Activated naive CD8-positive, alpha-beta T cell treated with anti-CD3 and anti-CD28 coated beads for 36 hours (primary cell): ENCODE measurements at places on chromosomes 11 and 22. TPM values are rescaled to one million over a fixed set of nuclear protein-coding genes. Genes with fewer than 3 reads are reported as not detected.

DNA sequence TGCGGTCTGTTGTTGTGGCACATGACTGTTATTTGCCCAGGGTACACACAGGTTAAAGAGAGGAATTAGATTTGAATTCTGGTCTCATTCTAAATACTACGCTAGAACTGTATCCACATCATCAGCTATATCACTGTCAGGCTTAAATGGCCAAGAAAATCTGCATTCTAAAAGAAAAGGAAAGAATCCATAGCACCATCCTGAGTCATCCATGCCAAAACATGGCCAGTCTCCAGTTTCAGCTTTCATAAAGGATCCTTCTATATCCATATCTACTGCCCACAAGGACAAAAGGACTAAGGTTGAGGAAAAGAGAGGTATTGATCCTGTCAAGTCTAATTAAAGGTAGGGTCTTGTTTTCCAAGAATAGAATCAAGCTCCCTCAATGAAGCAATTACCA lies 73.6 kb upstream of the GDPD4 start:
- H3K4me1 ChIP-seq = peaks cover 5% of the 10 kb centered on the region
- no peak for DNase-seq
- no peak overlapping the region for H3K4me3 ChIP-seq
- H3K36me3 ChIP-seq = peaks cover 18% of the 10 kb centered on the region
- H3K27ac ChIP-seq = no peak overlapping the region

DNA sequence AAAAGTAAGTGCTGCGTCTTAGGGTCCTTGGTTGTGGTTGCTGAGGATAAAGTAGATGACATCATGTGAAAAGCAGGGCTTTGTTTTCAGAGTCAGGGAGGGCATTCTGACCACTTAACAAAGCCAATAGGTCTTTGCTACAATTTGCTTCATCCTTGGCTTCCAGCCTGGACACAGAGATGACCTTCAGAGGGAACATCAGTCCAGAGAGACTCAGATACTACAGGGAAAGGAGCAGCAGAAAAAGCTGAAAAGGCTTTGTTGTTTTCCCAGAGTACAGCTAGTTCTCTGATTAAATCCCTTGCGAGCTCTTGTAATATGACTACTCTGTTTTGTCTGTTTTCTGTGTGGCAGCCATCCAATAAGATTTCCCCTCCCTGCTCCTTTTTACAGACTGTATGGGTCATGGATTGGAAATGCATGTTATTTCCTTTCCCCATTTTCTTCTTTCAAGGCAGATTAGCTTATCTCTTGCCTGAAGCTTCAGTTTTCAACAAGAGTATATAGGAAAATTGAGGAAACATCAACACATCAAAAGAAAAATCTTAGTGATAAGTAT lies 31.9 kb downstream of the ATG13 start:
- peak overlapping the region; percentile 23 for H3K27ac ChIP-seq
- no peaks in the 10 kb centered on the region for H3K27me3 ChIP-seq

DNA sequence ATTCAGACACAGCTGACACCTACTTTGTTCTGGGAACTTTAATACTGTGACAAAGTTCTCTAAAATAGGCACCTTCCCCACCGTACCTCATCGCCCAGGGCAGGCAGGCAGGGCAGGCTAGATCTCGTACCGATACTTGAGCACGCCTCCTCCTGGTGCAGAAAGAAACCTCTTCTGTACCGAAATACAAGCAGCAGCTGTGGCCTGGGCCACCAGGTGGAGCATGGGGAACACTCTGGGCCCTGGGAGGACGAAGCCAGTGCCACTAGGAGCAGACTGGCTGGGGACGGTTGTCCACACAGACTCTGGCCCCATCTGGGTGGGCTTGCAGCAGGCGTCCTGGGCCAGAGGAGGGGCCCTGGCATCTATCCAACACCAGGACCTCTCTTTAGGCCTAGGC lies 12.8 kb downstream of the PMM1 start:
- DNase-seq = peak; percentile 31
- H3K4me3 ChIP-seq = no peak overlapping the region
- no peak overlapping the region for H3K27ac ChIP-seq
- no peaks in the 10 kb centered on the region for H3K4me1 ChIP-seq
- H3K36me3 ChIP-seq = no peaks in the 10 kb centered on the region

SLC43A1 gene
- total RNA-seq = 36.8 TPM
